ENCODE measurements at places on chromosomes 7 and 10. TPM values are rescaled to one million over a fixed set of nuclear protein-coding genes. Genes with fewer than 3 reads are reported as not detected.

Gene NEUROD6
- not detected for total RNA-seq

Gene NACAD
- 13.6 TPM for total RNA-seq

Gene ARMH3
- 22.9 TPM for total RNA-seq

Gene HOXA10
- 15.7 TPM for total RNA-seq

Gene CFAP70
- total RNA-seq = 5.8 TPM

Gene OR2A7
- total RNA-seq = not detected

DNA sequence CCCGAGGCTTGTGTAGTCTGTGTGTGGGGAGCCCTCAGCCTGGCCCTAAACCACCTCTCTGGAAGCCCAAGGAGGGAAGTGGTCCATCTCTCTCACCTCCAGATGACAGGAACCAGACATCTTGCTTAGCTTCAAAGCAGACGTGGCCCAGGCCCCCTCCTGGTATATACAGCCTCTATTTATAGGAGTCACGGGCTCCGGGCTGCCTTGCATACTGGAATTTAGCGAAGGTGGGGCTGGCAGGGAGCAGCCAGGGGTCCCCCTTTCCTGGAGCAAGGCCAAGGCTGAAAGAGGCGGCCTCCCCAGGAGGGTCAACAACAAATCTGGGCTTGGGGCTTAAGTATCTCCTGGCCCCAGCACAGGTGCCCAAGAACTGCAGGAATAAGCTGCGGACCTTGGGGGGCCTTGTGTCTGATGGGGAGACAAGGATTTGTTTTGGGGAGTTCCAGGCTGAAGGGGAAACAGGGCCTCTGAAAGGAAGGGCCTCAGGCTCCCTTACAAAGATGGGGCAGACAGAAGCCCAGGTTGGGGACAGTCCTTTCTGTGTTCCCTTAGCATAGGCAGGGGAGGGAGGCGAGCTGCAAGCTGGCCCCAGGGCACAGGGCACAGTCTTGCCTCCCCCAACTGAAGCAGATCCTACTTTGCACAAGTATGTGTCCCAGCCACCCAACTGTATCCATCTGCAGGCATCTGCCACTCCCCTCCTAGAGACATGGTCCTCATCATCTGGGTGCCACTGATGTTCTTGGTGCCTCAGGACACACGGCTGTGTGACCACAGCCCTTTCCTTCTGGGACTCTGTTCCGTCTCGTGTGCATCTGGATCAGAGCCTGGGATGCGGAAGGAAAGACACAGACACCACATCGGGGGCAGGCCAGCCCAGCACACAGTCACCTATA lies 11.9 kb downstream of the ZCCHC24 start:
- H3K4me1 ChIP-seq = no peaks in the 10 kb centered on the region
- no peaks in the 10 kb centered on the region for H3K36me3 ChIP-seq
- no peak overlapping the region for H3K4me3 ChIP-seq
- H3K27me3 ChIP-seq = no peaks in the 10 kb centered on the region

DNA sequence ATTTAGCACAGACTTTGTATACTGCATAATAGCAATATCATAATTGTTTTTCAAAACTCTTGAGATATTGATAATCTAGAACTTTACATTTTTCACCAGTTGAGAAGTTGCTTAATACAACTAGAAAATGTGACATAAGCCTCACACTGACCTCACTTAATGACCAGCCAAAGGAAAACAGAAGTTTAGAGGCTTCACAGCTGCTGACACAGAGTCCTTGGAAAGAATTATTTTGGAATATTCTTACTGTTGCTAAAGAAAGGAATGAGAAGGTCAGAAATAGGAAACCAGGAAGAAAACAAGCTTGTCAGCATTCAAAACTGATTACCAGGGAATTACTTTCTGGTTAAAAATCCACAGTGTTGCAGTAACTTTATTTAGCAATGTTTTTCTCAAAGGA lies 35.5 kb upstream of the WASL start:
- no peak overlapping the region for H3K4me3 ChIP-seq
- H3K27ac ChIP-seq = no peak overlapping the region
- no peaks in the 10 kb centered on the region for H3K36me3 ChIP-seq
- no peaks in the 10 kb centered on the region for H3K27me3 ChIP-seq
- DNase-seq = no peak

- H3K4me3 ChIP-seq = no peak overlapping the region
- H3K4me1 ChIP-seq = peaks cover 3% of the 10 kb centered on the region
- no peaks in the 10 kb centered on the region for H3K27me3 ChIP-seq
- no peaks in the 10 kb centered on the region for H3K36me3 ChIP-seq
- H3K27ac ChIP-seq = no peak overlapping the region
Measured at GRCh38 chr7:131026297-131027000, 292.4 kb upstream of the KLF14 start.

DNA sequence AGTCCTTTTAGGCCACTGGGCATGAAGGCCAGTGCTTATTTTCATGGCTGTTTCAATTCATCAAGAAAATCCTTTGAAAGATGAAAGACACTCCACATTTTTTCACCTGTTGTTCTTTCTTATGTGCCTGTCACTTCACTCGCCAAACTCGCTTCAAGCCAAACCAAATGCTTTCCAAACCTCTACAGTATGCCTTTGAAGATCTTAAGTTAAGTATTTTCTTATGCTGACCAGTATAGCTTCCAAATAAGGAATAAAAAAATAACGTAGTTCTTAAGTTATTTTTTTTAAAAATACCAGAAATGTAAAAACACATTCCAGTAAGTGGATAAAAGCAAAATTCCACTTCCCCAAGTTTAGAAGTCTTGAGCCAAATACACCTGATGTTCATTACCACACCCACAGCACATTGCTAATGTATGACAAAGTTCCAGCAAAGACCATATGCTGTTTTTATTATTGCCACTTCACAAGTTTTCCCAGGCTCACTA lies 186.1 kb downstream of the MTERF1 start:
- no peaks in the 10 kb centered on the region for H3K4me1 ChIP-seq
- no peak for DNase-seq
- H3K4me3 ChIP-seq = no peak overlapping the region
- H3K36me3 ChIP-seq = no peaks in the 10 kb centered on the region
- H3K27me3 ChIP-seq = no peaks in the 10 kb centered on the region

- no peaks in the 10 kb centered on the region for H3K4me1 ChIP-seq
- no peak for DNase-seq
- no peaks in the 10 kb centered on the region for H3K27me3 ChIP-seq
- H3K36me3 ChIP-seq = no peaks in the 10 kb centered on the region
- H3K4me3 ChIP-seq = no peak overlapping the region
Measured at GRCh38 chr7:38700116-38700515, 68.9 kb upstream of the AMPH start.

Data from Peyer's patch (tissue), 4 donors.